Frontal cortex (tissue), 4 donors: ENCODE measurements at places on chromosomes 1 and 21. TPM values are rescaled to one million over a fixed set of nuclear protein-coding genes. Genes with fewer than 3 reads are reported as not detected.

GRCh38 chr1:155898888-155899287 is 12.3 kb downstream of the RIT1 start:
- no peak for DNase-seq

NFASC gene
- total RNA-seq: 27.3 TPM

C1orf53 gene
- 2.4 TPM for total RNA-seq

S100A11 gene
- 1.6 TPM for total RNA-seq
